ENCODE measurements at places on chromosomes 12 and 14.

DNA sequence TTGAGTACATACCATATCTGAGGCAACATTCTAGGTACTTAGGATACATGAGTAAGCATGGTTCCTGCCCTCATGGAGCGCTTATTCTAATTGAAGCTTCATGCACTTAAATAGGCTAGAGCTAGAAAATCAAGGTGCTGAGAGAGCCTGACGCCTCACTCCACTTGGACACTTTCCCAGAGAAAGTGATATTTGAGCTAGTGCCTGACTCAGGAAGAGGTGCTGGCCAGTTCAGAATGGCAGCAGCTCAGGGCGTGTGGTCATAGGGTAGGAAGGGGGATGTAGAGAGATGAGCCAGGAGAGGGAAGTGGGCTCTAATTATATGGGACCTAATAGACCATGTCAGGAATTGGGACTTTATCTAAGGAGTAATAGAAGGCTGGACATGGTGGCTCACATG lies 33.3 kb downstream of the TULP3 start:
- no peak for DNase-seq

DNA sequence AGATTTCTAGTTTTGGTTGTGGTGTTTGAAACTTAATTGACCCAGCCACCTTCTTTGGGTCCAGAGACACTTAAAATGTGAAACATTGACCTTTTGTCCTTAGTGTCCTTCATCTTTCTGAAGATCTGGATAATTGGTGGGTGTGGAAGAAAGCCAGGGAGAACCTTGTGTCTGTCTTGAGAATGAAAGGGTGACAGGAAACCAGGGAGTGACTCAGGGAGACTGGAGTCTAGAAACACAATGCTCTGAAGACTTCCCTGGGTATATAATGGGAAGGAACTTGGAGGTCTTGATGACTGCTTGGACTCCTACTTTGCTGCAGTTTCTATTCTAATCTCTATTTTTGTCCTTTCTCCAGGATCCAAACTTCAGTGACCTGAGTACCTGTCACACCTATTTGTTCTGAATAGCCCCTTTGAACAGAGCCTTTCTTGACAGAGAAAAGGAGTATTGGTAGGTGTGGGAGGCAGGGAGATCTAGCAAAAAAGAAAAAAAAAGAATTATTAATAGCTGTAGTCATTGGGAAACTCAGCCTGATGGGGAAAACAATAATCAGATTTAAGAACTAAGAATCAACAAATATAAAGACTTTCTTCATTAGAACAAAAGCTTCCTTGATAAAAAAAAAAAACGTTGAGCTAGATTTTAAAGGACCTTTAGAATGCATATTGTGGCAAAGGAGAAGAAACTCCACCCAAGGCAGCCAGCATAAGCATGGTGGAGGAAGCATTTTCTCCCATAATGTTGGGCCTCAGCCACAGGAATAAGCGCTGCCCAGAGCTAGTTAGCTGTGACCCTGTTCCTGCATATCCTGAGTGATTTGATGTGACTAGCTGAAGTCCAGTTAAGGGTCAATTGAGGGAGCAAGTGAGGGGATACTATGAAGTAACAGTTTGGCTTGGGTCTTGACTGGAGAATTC lies 77.9 kb upstream of the HOXC13 start:
- DNase-seq = no peak

DNA sequence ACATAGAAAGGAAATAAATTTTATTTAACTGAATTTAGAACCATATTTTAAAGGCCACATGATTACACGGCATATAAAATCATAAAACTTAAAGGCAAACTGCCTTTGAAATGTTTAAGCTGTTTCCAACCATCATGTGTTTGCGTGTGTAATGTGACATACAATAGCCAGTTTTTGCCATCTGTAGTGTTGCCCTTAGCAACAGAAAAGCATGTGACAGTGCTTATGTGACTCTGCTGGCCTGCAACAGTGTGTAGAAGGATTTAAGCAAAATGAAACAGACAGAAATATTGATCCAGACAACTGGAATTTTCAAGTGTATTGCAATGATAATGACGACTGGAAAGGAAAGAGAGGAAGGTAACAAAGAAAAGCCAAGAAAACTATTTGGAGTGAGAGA lies 49.5 kb downstream of the TSPAN19 start:
- DNase-seq = no peak

DNA sequence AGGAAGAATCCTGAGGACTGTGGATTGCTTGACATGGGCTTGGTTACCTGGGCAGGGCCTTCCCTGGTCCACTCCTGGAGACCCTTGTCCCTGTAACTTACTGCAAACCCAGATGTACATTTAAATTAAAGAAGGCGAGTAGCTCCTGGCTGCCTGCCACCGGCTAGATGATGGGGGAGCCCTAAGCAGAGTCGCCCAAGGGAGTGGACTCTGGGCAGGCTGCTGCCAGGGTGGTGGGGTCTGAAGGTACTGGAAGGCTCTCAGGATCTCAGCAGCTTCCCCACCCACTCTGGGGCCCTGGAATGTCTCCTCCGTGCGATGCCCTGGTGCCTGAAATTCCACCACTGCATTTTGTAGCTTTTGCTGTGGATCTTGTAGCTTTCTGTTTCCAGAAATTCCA lies 74.7 kb downstream of the FBXL14 start:
- DNase-seq = no peak

DNA sequence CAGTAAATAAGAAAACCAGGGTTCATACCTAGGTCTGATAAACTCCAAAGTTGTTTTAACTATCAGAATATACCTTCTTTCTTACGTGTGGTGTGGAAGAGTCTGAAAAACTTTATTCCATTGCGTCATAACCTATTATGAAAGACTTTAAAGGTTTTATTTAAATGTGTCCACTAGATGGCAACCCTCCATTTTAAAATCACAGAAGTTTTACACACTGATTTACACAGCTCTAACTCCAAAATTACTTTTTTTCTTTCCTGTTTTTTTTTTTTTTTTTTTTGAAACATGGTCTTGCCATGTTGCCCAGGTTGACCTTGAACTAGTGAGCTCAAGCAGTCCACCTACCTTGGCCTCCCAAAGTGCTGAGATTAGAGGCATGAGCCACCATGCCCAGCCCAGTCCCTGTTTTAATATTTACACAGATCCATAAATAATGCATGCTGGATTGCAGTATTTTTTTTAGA lies 17.3 kb upstream of the TMPRSS12 start:
- peak; percentile 31 for DNase-seq

DNA sequence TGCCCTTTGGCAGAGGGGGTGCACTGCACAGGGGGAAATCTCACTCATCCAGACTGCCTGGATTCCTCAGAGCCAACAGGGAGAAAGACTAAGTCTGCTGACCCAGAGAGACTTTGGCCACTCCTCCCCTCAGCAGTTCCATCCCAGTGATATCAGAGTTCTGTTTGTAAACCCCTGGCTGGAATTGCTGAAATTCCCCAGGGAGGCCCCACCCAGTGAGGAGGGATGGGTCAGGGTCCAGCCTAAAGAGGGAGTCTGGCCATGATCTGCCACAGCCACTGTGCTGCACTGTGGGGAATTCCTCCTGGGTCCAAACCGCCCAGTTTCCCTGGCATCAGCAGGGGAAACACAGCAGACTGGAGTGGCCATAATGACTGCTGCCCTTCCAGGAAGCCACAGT lies 54.9 kb upstream of the USP15 start:
- no peak for DNase-seq

- no peak for DNase-seq
These were observed 24.6 kb upstream of the SERPINA1 start for GRCh38 chr14:94412671-94413638.

DNA sequence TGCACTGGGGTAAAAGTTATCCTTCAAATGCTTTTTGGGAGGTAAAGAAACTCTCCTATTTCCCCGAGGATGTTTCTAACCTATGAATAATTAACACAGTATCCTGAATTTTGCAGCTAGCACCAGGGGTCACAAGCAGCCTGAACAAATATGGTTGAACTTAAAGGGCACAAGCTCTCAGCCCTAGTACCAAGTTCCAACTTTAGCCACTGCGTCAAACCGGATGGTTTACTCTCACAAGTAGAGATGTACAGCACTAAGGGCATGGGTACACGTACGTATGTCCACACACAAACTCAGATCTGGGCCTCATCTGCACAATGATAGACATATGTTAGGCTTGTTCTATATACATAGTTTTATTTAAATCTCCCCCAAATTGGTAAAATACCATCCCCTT lies 4.7 kb downstream of the CCDC88C start:
- DNase-seq = no peak

All from skeletal muscle cell (primary cell).